T-helper 9 cell (primary cell): ENCODE measurements at places on chromosomes 2 and 18.
A peak's percentile ranks its signal among the peaks of the same experiment; 100 is the strongest.

- no peak for DNase-seq
Measured at GRCh38 chr2:25494616-25495015, 152.9 kb upstream of the DNMT3A start.

GRCh38 chr2:110099038-110099425, 16.6 kb downstream of the MALL start:
- DNase-seq: no peak

DNA sequence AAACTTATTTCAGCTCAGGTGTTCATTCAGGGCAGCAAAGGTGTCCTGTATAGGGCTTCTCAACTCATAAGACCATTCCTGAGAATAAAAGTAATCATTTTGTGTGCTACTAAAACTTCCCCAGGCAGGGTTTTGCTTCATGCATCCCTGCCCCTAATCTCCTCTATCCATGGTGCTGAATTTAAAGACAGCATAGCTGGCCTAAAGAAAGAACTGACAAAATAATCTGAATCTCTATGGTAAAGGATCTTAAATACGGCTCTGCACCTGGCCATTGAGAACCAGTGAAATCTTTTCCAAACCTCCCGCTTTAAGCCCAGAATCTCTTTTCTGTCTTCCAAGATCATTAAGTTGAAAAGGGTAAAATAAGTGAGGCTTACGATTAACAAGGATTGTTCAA, 292.1 kb upstream of the KLHL29 start:
- DNase-seq: no peak

DNA sequence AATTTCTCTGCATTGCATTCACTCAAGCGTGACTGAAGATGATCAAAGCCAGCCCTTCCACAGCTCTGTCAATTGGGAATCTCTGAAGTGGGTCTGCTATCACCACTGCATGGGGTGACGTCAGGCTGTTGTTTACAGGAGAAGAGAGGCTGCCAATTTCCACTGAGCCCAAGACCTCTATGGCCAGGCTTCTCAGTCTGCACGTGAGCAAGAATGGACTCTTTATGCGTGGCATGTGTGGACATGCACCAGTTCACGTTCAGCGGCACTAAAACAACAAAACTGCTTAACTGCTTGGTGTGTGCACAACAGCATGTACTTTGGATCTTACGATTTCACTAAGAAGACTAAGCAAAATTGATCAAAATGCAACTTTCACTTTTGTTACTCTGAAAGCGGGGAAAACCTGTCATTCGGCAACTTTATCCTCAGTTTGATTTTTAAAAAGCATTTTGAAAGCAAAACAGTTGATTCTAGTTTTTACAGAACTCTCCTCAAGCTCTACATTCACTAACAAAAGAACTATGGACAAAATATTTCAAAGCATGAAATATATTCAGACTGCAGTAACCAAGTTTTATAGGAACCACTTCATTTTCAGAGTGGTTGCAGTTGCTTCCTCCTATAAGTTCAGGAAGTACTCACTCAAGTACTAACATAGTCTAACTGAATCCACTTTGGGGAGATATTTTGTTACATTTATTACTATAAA, 77.0 kb upstream of the SERTAD2 start:
- peak; percentile 21 for DNase-seq

DNA sequence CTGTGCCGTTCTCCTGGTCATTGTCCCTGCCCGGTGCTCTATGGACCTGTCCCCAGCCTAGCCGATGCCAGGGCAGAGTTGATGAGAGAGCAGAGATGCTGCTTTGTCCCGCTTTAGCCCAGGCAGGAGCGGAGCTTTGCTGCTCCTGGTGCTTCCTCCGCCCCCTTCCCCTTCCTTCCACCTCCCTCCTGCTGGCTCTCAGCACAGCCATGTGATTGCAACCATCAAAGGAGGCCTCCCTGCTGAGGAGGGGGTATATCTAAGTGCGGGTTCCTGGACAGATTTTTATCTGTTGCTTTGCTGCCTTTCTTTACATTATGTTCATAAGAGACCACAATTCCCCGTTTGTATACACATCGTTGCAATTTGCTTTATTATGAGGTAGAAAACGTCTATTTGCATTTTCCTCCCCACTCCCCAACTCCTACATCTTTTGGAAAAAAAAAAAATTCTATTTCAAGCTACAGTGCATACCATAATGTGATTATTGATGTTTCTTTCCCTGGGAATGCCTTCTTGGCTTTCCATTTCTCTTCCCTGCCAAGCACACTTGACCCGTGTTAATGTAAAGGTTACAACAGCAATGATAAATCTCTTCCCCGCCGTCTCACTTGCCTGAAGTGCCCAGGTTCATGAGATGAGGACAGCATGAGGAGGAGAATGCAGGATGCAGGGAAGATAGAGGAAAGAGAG, 25.4 kb downstream of the ALPK2 start:
- DNase-seq: no peak

GRCh38 chr2:144524118-144525009, 4.4 kb upstream of the ZEB2 start:
- no peak for DNase-seq

DNA sequence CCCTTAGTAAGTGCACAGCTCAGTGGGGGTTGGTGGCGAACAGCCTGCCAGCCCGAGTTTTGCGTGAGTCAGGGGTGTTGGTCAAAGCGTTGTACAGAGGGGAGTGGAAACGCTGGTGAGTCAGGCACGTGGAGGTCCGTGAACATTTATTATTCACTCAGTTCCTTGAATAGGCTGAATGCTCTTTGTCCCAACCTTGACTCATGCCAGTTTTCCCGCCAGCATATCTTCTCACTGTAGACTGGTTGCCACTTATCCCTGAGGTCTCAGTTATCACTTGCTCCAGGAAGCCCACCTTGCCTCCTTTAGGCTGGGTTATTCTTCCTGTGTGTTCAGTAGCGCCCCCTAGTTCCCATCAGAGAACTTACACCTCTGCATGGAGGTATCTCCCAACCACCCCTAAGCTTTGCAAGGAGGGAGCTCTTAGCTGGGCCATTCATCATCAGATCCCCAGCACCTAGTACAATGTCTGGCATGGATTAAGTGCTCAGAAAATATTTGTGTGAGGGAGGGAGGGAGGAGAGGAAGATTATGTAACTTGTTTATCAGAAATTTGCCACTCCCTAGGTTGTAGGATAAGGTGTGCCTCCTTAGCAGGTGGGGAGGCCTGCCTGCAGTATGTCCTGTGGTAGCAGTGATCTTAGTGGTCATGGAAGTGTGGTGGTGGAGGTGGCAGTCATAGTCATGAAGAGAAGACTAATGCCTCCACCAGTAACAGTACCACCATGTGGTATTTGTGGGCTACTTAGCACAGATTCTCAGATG, 72.1 kb downstream of the CABLES1 start:
- DNase-seq: no peak

- DNase-seq: no peak
Measured at GRCh38 chr2:42139101-42139500, 30.1 kb upstream of the EML4 start.

DNA sequence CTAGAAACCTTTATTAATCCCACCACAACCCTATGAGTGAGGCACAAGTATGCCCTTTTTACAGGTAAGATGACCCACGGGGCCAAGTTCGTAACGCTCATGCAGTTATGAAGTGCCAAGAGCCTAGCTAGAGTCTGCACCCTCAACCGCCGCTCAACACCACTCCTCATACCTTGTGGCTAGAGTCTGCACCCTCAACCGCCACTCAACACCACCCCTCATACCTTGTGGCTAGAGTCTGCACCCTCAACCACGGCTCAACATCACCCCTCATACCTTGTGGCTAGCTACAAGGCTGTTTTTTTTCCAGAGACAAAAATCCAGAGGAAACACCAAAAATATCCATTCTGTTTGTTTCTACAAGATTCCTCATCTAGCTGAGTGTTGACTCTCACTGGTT, 4.6 kb downstream of the TXNL4A start:
- no peak for DNase-seq

- no peak for DNase-seq
Measured at GRCh38 chr2:144137705-144138428, 382.1 kb downstream of the ZEB2 start.

DNA sequence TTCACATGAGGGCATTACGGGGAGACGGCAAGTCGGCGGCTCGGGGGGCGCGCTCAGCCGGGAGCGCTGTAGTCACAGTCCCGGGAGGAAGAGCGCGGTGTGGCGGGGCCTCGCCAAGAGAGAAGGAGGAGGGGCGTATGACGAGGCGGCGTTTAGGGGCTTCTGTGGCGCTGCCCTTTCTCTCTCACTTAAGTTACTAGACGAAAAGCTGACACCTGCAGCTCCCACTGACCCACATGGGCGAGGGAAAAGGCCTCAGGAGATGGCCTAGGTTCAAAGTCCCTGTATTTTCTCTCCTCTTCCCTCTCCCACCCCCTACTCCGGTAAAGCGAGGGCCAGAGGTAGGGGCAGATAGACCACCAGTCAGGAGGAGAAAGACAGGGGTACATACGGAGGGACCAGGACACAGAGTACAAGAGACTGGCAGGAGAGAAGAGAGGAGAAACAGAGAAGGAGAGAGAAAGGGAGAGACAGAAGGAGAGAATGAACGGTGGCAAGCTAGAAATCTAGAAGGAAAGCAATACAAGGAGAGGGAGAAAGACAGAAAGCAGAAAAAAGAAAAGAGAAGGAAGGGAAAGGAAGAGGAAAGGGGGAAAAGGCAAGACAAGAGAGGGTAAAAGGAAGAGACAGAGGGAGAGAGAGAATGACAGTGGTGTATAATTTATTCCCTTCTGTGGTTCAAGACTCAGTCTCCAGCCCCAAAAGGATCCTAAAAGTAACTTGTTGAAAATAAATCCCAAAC, 3.8 kb downstream of the SIX2 start:
- DNase-seq: no peak

DNA sequence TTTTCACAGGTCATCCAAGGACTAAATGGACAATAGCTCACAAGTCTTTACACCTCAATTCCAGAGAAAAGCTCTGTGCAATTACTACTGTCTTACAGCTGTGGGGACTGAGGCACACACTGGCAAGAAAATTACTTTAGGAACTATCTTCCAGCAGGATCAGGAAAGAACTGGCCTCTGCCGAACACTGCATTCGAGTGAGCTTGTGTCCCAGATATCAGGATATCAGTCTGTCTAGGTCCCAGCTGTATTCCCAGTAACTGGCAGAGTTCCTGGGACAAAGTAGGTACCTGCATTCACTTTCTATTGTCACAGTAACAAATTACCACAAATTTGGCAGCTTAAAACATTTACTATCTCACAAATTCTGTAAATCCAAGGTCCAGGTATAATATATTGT, 183.7 kb downstream of the IRS1 start:
- DNase-seq: no peak

DNA sequence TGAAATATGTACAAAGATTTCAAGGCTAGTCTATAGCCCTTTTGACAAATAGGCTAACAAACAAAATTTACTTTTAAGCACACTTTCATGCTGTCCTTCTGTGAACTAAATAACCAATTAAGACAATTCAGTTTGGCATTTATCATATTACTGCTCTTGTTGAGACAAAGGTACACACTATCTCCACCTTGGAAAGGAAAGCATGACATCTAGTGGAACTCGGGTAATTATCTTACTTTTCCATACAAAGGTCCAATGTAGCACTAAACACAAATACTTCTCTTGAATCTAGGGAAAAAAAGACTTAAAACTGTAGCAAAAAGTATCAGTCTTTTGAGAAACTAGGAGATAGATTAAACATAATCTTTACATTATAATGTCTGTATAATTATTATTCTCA, 125.0 kb upstream of the CD226 start:
- DNase-seq: no peak

- no peak for DNase-seq
Measured at GRCh38 chr2:20355131-20355530, 4.5 kb upstream of the PUM2 start.

- no peak for DNase-seq
Measured at GRCh38 chr2:142786918-142787702, 90.4 kb upstream of the KYNU start.

DNA sequence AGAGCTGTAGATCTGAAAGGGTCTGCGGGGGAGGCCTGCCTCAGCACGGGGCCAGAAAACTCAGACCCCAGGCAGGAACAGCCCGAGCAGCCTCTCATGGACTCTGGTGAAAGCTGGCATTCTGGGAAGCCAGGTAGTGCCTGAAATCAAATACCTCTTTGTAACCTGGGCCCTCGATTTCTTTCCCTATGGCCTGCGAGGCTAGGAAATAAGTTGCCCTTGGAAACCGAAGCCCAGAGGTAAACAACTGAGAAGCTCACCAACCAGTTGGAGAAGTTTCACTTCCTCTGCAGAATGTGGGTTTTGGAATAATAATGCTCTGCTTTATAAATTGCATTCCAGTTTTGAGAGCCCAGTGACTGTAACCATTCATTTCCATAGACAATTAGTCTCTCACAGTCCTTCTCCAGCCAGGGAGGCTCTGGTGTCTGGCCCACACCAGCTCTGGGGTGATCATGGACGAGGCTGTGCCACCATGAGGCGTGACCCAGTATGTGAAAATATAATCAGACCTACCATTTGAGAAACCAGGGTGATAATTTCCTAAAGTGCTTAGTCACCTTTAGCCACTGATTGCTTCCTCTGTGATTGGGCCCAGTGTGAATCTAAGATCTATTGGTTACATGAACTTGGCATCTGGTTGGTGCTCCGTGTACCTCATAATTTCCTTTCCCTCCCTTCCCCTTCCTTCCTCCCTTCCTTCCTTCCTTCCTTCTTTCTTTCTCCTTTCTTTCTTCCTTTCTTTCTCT, 133.1 kb upstream of the PELI1 start:
- no peak for DNase-seq

- no peak for DNase-seq
Measured at GRCh38 chr2:5364361-5364760, 327.8 kb upstream of the SOX11 start.

DNA sequence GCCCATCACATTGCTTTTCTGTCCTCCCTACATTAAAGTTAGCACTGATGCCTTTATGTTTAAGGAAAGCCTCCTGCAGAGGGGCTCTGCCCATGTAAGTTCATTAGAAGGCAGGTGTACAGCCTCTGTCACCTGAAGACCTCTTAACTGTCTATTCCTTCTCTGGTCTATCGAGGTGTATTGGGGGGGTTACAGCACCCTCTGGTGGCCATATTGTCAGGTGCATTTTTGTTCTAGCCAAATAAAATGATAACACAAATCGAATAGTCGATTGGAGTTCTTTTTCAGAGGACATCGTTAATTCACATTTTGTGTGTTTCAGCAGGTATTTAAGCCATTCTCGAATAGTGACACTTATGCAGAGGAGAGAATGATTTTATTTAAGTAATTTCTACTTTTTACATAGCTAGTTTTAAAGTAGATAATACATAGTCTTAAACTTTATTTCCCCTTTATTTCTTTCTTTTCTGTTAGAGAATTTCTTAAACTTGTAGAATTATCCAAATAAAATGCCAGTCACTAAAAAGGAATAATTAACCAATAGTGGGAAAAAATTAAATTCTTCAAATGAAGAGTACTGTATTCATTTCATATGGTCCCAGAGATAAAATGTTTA, 136.8 kb downstream of the NEDD4L start:
- DNase-seq: peak; percentile 41

DNA sequence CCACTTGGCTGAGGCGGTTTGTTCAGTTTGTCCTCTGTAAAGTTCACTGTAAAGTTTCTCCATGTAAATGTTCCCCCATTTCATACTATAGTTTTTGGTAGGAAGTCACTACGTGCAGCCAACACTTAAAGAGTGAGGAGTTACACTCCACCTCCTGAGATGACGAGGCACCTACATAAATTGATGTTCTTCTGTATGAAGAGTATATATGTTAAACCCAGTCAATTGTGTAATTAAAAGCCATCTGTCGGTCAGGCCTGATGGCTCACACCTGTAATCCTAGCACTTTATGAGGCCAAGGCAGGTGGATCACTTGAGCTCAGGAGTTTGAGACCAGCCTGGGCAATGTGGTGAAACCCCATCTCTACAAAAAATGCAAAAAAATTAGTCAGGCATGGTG, 7.6 kb downstream of the PIGN start:
- DNase-seq: no peak

- DNase-seq: no peak
Measured at GRCh38 chr2:207041786-207042554, 102.7 kb downstream of the CPO start.
